ENCODE measurements at places on chromosomes 5 and 9.
A peak's percentile ranks its signal among the peaks of the same experiment; 100 is the strongest.

DNA sequence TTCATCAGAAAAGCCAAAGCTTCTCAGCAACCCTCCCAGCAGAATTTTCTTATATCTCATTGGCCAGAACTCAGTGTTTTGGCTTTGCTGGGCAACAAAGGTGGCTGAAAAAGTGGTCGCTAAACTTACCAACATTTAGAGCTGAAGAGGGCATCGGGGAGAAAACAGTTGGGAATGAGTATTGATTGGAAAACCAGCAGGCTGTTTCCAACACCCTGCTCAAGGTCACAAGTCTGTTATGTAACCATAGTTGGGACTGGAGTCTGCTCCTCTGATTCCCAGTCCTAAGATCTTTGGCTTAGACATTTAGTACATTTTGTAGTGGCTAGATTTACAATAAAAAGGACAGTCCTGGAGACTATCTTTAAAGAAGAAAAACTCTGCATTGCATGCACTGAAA, 17.1 kb downstream of the IL12B start:
- DNase-seq: no peak

GRCh38 chr5:142913728-142914338, 143.7 kb downstream of the ARHGAP26 start:
- DNase-seq: no peak

DNA sequence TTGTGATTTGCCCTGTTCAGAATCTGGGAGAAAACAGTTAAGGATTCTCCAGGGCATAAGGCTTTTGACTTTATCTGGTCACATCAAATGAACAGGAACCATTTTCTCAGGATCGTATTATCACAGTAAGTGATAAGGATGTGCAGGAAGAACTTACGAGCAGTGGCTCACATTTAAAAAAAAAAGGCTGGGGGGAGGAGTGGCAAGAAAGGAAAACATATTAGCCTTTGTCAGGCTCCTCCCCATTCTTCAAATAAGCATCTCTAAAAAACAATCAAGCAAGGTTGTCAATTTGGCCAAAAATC, 234.3 kb upstream of the TMEM161B start:
- no peak for DNase-seq

GRCh38 chr9:10443181-10443867, 169.5 kb downstream of the PTPRD start:
- DNase-seq: no peak

DNA sequence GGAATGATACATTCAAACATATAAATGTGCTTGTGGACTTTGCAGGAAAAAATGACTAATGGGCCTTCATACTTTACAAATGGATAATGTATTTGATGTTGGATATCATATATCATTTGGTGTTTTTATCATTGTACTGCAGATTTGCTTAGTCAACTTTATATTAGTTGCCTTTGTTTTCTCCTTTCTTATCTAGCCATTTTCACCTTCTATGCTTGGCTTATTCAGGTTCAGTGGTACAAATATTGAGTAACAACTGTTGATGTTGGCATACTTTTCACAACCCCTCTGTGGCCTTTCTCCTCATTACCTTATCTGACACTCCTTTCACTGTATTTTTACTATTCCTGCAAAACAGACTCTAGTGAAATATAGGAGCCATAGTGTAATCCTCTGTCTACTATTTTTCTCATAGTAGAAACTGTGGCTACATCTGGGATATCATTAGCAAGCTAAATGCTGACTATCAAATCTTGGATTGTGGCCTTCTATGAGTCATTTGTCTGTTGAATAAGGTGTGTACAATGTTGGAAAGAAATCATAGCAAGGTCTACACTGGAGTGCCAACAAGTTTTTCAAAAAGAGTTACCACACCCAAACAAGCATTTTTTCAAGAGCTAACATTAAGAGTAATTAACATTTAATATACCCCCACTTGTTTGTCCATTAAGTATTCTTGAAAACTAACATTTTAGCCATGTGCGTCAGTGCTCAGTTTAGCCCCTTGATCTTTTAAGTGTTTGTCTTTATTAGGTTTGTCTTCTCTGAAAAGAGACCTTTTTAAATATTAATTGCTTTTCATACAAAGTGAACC, 330.1 kb downstream of the ADGRV1 start:
- DNase-seq: peak; percentile 79

DNA sequence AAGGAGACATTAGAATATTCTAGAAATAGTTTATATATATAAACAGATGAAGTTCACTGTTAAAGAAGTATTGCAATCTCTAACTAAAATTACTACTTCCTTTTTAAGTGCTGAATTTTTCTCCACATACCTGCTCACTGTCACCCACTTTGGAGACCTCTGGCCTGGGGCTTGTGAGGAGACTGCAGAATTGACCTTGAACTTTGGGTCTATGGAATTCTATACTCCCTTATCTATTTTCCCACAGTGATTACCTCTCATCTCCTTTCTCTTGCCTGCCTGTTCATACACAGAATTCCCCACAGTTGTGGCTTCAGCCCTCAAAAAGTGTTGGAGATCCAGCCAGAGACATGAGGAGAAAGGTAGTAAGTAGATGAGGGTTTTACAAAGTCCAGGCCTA, 45.4 kb downstream of the LARP1 start:
- DNase-seq: no peak

- DNase-seq: peak; percentile 31
These were observed 829 bp downstream of the ANXA1 start for GRCh38 chr9:73152543-73152844.

DNA sequence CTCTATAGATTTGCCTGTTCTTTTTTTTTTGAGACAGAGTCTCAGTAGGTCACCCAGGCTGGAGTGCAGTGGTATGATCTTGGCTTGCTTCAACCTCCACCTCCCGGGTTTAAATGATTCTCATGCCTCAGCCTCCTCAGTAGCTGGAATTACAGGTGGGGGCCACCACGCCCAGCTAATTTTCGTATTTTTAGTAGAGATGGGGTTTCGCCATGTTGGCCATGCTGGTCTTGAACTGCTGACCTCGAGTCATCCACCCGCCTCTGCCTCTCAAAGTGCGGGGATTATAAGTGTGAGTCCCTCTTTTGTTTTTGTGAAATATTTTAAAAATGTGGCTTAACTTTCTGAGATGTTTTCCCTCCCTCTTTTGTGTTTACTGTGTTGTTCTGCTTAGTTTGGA, 29.2 kb downstream of the HSPA4 start:
- no peak for DNase-seq
